ENCODE measurements at places on chromosomes 6 and 20.

- no peak for DNase-seq
Measured at GRCh38 chr6:87391334-87391733, 16.4 kb upstream of the CFAP206 start.

DNA sequence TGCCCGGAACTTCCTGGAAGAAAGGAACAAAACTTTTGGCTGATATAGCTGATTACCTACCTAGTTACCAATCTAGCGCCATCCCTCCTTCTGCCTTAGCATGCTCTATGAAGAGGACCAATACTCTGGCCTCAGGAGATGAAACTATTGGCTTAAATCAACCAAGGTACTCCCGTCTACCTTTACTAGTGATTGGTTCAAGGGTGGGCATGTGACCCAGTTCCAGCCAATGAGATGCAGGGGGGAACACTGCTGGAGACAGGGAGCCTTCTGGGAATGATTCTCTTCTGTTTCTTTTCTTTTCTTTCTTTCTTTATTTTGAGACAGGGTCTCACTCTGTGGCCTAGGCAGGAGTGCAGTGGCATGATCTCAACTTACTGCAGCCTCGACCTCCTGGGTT, 72.6 kb upstream of the CCDC167 start:
- no peak for DNase-seq

- DNase-seq, result no peak
Measured at GRCh38 chr20:63961664-63962425, 5.6 kb upstream of the UCKL1 start.

GRCh38 chr6:41604006-41604405, 34.3 kb upstream of the MDFI start:
- DNase-seq, result no peak

DNA sequence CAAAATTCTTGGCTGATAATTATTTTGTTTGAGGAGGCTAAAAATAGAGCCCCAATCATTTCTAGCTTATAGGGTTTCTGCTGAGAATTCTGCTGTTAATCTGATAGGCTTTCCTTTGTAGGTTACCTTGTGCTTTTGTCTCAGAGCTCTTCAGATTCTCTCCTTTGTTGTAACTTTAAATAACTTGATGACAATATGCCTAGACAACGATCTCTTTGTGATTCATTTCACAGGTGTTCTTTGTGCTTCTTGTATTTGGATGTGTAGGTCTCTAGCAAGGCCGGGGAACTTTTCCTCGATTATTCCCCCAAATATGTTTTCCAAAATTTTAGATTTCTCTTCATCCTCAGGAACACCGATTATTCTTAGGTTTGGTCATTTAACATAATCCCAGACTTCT, 376.5 kb upstream of the MAN1A1 start:
- no peak for DNase-seq

GRCh38 chr6:2809015-2809414, 32.6 kb downstream of the SERPINB1 start:
- DNase-seq, result no peak

GRCh38 chr6:31401403-31401802, 2.0 kb upstream of the MICA start:
- DNase-seq, result no peak

DNA sequence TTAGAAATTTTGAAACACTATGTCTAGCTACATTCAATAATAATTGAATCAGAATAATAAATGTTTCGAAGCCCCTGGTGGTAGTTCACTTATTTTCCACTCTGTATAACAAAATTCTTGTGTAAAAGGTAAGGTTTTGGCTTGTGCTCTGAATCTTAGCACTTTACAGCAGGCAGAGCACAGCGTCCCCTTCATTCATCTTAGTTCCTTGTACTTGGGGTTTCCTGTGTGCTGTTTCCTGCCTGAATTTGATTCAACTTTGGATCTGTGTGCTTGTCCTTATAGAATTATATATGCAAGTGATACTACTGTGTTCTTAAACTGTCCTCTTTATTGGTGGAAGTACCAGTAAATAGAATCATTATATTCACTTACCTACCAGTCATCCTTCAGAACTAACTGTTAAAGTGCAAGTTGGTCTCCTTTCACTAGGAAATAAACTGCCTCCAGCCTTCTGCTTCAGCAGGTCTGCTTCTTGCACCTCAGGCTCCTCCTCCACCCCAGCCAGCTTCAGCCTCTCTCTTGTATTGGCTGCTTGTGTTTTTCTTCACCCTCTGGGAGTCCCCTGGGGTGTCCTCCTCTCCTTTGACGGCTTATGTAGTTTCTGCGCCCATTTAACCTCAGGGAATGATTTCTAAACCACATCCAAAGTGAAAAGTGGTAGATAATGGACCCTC, 28.8 kb upstream of the TULP4 start:
- DNase-seq, result no peak

- DNase-seq, result no peak
Measured at GRCh38 chr6:25913741-25914140, 16.8 kb downstream of the SLC17A2 start.
